Hindlimb muscle (tissue), 1 donor: ENCODE measurements at places on chromosomes 3 and 15. TPM values are rescaled to one million over a fixed set of nuclear protein-coding genes. Genes with fewer than 3 reads are reported as not detected.
A peak's percentile ranks its signal among the peaks of the same experiment; 100 is the strongest.

GRCh38 chr3:145251311-145251710 lies 909.7 kb downstream of the PLOD2 start:
- no peak for DNase-seq

The GPR171 gene
- polyA plus RNA-seq, result not detected

GRCh38 chr3:58034738-58035523 lies 26.7 kb downstream of the FLNB start:
- no peak for DNase-seq

GRCh38 chr15:72474466-72474911 lies 359 bp downstream of the ARIH1 start:
- DNase-seq, result no peak

GRCh38 chr3:177133860-177134815 lies 63.1 kb downstream of the TBL1XR1 start:
- DNase-seq, result peak; percentile 58

DNA sequence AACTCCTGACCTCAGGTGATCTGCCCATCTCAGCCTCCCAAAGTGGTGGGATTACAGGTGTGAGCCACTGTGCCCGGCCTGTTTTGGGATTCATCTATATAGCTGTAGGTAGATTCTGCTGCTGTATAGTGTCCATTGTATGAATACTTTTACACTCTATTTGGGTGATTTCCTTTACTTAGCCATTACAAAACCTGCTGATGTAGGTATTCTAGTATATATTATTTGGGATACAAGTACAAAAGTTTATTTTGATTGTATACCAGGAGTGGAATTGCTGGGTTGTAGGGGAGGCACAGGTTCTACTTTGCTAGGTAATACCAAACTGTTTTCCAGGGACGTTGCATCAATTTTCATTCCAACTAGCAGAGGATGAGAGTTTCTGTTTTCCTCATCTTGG lies 9.5 kb upstream of the OXSR1 start:
- DNase-seq, result no peak

DNA sequence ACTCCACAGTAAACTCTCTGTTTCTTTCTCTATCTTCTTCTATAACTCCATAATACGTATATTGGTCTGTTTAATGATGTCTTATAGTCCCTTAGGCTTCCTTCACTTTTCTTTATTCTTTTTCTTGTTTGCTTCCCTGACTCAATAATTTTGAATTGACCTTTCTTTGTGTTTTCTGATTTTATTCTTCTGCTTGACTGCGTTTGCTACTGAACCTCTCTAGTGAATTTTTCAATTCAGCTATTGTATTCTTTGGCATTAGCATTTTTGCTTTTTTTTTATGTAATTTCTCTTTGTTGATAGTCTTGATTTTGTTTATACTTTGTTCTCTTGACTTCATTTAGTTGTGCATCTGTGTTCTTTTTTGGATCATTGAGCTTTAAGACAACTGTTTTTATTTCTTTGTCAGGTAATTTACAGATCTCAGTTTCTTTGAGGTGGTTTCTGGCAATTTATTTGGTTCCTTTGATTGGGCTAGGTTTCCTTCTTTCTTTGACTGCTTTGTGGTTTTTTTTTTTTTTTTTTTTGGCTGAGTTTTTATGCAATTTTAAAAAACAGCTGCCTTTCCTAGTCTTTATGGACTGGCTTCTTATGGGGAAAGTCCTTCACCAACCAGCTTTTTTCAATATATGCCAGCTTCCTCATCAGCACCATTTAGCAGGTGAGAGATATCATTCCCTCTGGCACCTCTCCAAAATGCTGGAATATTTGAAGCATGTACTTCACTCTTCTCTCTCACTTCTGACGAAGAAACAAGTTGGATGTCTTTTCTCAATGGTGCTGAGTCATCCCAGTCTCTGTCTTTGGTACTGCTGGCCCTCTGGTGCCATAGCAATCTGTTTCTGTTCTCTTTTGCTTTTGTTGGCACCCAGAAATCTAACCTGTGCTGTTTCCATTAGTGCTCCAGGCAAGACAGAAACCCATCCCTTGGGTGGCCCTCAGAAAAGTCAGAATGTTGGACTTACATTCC lies 17.6 kb downstream of the RSRC1 start:
- DNase-seq, result no peak
